Nephron progenitor cell (in vitro differentiated cells): ENCODE measurements at places on chromosomes 5 and 9.

- H3K4me3 ChIP-seq: no peak overlapping the region
- peaks cover 59% of the 10 kb centered on the region for H3K27me3 ChIP-seq
- no peak overlapping the region for H3K27ac ChIP-seq
- no peak for DNase-seq
Observed at GRCh38 chr9:135701067-135701958, 672 bp upstream of the KCNT1 start.

DNA sequence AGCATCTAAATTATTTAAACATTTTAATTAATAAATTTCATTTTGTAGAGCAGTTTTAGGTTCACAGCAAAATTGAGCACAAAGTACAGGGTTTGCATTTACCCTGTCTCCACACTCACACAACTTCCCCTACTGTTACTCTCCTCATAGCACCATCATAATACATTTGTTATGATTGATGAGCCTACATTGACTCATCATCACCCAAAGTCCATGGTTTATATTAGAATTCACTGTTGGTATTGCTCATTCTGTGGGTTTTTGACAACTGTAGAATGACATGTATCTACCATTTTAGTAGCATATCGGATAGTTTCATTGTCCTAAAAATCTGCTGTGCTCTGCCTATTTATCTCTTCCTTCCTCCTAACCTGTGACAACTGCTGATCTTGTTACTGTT, 411.1 kb upstream of the MPDZ start:
- DNase-seq: no peak
- H3K4me1 ChIP-seq: peaks cover 15% of the 10 kb centered on the region
- no peak overlapping the region for H3K27ac ChIP-seq
- H3K4me3 ChIP-seq: no peak overlapping the region
- peaks cover 22% of the 10 kb centered on the region for H3K36me3 ChIP-seq
- peaks cover 3% of the 10 kb centered on the region for H3K27me3 ChIP-seq

DNA sequence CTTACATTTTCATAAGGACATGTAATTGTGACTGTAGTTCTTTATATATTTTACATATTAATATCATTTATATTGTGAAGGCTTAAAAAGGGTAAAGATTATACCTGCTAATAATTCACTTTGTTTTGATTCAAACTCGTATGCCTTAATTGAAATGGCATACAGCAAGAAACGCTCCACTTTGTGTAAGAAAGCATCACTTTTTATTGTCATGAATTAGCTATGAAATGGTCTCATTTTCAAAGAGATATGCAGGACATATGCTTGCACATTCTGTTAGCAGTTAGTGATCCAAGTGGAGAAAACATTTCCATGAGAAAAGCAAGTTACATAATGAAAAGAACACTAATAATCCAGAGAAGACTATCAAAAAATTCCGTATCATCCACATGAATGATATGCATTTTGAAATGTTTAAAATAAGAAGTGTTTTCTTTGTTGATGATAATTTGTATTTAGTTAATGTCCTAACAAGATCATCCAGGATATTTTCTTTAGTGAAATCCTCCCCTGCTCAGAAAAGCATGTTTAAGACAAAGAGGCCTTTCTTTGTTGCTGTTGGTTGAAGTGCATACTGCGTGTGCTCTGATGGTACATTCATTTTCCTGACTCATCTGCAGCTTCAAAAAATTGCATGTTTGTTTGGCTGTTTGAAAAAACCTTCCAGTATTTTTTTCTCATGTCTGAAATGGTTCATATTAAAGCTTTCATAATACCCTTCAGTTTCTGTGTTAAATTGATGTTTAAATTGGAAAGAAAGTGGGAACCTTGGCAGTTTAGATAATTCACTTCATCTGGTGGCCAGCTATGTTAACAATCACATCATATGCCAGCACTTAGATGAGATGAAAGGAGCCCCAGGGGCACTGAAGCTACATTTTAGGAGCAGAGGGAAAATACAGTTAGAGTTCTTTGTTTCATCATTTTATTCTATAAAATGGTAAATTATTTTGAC, 242.2 kb downstream of the CSNK1G3 start:
- peaks cover 28% of the 10 kb centered on the region for H3K4me1 ChIP-seq
- no peak overlapping the region for H3K4me3 ChIP-seq
- peaks cover 7% of the 10 kb centered on the region for H3K36me3 ChIP-seq
- no peak for DNase-seq
- H3K27ac ChIP-seq: no peak overlapping the region
- no peaks in the 10 kb centered on the region for H3K27me3 ChIP-seq

- peak overlapping the region; percentile 58 for H3K27ac ChIP-seq
- H3K4me3 ChIP-seq: no peak overlapping the region
- no peaks in the 10 kb centered on the region for H3K27me3 ChIP-seq
- H3K4me1 ChIP-seq: peaks cover 30% of the 10 kb centered on the region
- DNase-seq: no peak
Observed at GRCh38 chr5:109328626-109329025, 81.1 kb downstream of the PJA2 start.

- peaks cover 15% of the 10 kb centered on the region for H3K4me1 ChIP-seq
- H3K27ac ChIP-seq: no peak overlapping the region
- DNase-seq: no peak
- H3K36me3 ChIP-seq: no peaks in the 10 kb centered on the region
- peaks cover 24% of the 10 kb centered on the region for H3K27me3 ChIP-seq
Observed at GRCh38 chr5:132233811-132234683, 6.4 kb upstream of the P4HA2 start.

- peak; percentile 16 for DNase-seq
- H3K4me3 ChIP-seq: no peak overlapping the region
- peaks cover 34% of the 10 kb centered on the region for H3K4me1 ChIP-seq
- H3K27me3 ChIP-seq: no peaks in the 10 kb centered on the region
- H3K36me3 ChIP-seq: peaks cover 6% of the 10 kb centered on the region
Observed at GRCh38 chr5:125227333-125228095, 481.1 kb upstream of the ZNF608 start.

GRCh38 chr5:169074839-169075238, 226.1 kb downstream of the SLIT3 start:
- peaks cover 68% of the 10 kb centered on the region for H3K4me1 ChIP-seq
- H3K27ac ChIP-seq: peak overlapping the region; percentile 84
- DNase-seq: no peak
- H3K4me3 ChIP-seq: no peak overlapping the region
- H3K27me3 ChIP-seq: peaks cover 9% of the 10 kb centered on the region

- no peak overlapping the region for H3K27ac ChIP-seq
- H3K36me3 ChIP-seq: no peaks in the 10 kb centered on the region
- DNase-seq: no peak
- H3K4me1 ChIP-seq: no peaks in the 10 kb centered on the region
- H3K4me3 ChIP-seq: no peak overlapping the region
Observed at GRCh38 chr5:156971415-156971814, 8.4 kb upstream of the TIMD4 start.

GRCh38 chr5:178421128-178421527, 169.1 kb downstream of the COL23A1 start:
- no peak for DNase-seq
- H3K36me3 ChIP-seq: no peaks in the 10 kb centered on the region
- H3K4me1 ChIP-seq: peaks cover 85% of the 10 kb centered on the region

DNA sequence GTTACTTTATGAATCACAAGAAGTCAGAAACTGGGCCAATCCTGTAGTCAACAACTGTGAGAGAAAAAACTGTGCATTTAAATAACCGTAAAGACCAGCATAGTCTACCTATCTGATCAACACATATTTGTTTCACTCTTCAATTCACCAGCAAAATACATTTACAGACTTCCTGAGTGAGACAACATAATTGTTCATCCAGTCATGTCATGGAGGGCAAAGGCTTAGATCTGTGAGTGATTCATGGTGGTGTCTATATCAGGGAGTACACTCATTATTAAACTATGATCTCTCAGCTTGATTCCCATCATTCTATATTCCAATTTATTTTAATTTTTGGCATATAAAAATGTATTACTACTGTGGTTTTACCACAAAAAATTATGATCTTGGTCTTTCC, 694.6 kb downstream of the DNAH5 start:
- no peak overlapping the region for H3K27ac ChIP-seq
- H3K27me3 ChIP-seq: peaks cover 3% of the 10 kb centered on the region
- peaks cover 9% of the 10 kb centered on the region for H3K4me1 ChIP-seq
- H3K4me3 ChIP-seq: no peak overlapping the region
- DNase-seq: no peak
- H3K36me3 ChIP-seq: no peaks in the 10 kb centered on the region
